Left ventricle myocardium superior (tissue), 1 donor: ENCODE measurements at places on chromosomes 6 and 20.
A peak's percentile ranks its signal among the peaks of the same experiment; 100 is the strongest.

- no peak for DNase-seq
Measured at GRCh38 chr6:135703621-135704020, 147.9 kb upstream of the PDE7B start.

DNA sequence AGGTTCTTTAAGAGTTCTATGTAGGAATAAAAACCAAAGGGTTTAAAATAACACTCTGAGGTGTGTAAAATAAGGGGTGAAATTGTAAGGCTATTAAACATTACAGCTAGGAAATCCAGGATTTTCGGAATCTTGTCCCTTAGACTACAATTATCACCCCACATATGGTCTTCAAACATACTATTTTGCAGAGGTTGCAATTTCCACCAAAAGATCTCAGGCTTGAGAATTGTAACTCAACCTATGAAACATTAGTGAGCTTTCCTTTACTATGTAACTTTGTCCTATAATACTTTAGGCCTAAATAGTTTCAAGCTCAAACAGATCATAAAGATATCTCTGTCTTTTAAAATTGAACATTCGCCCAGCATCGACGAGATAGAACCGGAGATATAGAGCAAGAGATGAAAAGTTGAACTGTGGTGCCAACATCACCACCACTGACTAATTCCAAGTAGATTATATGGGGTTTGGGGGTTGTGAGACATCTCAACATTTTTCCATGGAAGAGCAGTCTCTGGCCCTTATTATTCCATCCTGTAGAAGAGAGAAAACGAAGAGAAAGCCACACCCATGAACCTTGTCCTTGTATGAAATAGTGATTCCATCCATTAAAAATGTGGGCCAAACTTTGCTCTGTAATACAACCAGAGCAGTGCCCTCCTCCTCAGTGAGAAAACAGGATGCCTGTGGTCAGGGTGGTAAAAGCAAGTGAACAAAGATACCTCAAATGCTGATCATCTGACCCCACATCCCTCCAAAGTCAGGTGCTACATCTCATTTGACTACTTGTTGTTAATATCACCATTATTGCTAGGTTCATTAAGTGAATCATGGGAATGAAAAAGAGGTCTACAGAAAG is 284.5 kb upstream of the GJE1 start:
- DNase-seq: no peak

GRCh38 chr6:169487579-169488436 is 214.0 kb downstream of the WDR27 start:
- DNase-seq: no peak

DNA sequence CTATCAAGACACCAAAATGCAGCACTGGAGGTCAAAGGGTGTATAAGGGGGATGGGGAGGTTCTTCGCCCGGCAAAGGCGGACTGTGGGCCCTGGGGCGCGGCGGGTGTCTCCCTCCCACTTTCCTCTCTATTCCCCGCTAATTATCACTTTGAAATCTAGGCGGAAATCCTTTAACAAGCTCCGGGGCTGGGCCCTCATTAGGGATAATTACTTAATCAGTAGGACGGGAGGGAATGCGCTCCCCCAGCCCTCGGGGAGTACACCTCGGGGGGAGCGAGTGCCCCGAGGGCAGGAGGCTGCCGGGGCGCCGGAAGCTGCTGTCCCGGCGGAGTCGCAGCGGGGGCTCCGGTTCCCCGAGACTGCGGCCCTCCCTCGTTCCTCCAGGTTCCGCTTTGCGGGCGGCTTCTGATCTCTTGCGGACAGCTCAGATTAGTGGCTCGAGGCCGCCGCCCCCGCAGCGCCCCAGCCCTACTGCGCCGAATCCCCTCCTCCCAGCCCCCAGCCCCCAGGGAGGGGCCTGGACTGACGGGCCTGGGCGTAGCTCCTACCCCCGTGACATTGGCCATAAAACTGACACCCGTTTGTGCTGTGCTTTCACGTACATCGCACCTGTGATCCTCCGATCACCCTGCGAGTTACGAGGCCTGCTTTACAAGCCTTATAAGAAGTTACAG is 14.7 kb downstream of the MUCL3 start:
- DNase-seq: peak; percentile 81

DNA sequence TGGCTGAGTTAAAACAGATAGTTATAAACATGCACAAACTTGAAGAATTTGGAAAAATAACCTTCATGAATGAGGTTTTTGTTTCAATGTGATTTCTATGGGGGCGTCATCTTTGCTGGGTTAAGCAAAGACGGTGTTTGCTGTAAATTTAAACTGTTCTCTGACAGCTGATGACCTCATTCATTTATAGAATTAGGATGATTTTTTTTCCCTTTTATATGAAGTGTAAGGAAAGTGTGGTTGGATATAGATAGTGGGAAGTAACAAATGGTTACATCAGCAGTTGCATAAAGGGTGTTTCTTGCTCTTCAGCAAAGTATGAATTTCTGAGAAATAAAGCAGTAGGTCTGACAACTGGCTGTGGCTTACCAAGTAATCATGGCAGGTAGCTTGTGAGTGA is 137.2 kb upstream of the CENPW start:
- DNase-seq: no peak

DNA sequence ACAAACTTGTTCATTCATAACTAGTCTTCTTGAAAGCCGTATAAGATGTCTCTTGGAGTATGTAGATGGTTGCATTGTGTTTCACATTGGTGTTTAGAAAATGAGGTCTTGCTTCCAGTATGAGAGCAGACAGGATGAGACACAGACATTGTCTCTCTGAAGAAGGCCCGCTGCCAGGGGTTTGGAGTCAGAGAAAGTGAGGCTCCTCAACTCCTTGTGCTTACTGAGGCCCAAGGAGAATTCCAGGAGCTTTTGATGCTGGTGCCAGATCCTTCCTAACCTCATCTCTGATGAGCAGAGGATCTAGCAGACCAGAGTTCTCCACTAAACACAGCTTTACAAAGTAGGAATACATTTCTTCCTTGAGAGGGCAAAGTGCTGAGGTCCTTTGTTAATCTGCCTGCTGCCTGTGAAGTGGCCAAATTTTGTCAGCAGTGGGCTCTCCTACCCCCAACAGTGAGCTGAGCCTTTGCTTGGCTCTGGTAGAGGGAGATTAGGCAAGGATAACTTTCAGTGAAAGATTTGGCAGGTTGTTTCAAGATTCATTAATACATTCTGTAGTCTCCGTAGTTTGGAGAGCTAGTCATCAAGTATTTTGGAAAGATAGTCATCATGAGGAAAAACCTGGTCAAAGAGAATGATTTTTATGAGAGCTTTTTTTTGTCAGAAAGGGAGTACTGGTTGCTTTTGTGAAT is 9.7 kb downstream of the MAPRE1 start:
- no peak for DNase-seq

GRCh38 chr6:71410681-71411080 is 122.1 kb downstream of the OGFRL1 start:
- no peak for DNase-seq

GRCh38 chr6:134288538-134289203 is 29.2 kb downstream of the SGK1 start:
- no peak for DNase-seq
